ENCODE measurements at places on chromosomes 12 and 14. TPM values are rescaled to one million over a fixed set of nuclear protein-coding genes. Genes with fewer than 3 reads are reported as not detected.

GDF3 gene
- polyA plus RNA-seq: not detected

ARPC3 gene
- 540 TPM for polyA plus RNA-seq

WASHC3 gene
- 405 TPM for polyA plus RNA-seq

CD69 gene
- polyA plus RNA-seq: 0.24 TPM

ENDOU gene
- not detected for polyA plus RNA-seq

HPD gene
- not detected for polyA plus RNA-seq

DEGS2 gene
- polyA plus RNA-seq: 1.2 TPM

GPHB5 gene
- polyA plus RNA-seq: not detected
